ENCODE measurements at places on chromosomes 6 and 20.

DNA sequence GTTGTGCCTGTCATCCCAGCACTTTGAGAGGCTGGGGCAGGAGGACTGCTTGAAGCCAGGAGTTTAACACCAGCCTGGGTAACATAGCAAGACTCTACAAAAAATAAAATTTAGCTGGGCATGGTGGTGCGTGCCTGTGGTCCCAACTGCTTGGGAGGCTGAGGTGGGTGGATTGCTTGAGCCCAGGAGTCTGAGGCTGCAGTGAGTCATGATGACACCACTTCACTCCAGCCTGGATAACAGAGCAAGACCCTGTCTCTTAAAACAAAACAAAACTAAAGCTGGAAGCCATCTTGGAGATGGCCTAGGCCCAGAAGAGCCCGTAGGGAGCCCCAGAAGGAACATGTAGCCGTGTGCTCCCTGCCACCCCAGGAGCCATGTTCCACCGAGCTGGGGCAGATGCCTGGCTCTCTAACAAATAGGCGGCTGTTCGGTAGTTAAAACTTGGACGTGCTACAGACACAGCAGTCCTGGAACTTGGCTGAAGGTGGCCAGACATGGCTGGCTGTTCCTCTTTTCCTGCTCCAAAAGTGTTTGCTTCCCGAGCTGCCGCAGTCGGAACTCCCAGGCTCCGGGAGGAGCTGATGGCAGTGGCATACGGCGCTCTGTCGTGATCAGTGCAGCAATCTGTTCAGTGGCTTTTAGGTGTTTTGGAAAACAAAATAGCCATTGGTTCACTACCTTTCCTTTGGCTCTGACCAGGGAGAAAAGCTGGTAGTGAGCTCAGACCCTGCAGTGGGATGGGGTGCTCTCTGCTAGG is 37.0 kb downstream of the DYNLT1 start:
- DNase-seq: no peak

DNA sequence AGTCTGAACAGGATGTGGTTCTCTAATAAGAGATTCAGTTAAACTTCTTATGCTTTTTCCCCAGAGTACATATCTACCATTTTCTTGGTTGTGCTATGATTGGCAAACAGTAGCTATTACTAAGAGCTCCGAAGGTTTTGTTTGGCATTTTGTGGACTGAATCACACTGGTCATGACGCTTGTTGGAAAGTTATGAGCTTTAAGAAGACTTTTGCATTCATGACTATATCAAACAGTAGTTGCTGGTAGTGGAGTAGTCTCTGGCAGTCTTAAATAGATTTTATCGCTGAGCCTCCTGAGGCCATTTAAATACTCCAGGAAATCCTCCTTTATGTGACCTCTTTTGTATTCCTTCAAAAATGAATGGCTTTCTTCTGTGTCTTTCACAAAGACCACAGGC is 40.8 kb downstream of the CCDC170 start:
- no peak for DNase-seq

GRCh38 chr6:21003780-21004541 is 469.7 kb downstream of the CDKAL1 start:
- peak; percentile 55 for DNase-seq

- DNase-seq: no peak
Observed at GRCh38 chr20:9977629-9978028, 57.2 kb upstream of the ANKEF1 start.

DNA sequence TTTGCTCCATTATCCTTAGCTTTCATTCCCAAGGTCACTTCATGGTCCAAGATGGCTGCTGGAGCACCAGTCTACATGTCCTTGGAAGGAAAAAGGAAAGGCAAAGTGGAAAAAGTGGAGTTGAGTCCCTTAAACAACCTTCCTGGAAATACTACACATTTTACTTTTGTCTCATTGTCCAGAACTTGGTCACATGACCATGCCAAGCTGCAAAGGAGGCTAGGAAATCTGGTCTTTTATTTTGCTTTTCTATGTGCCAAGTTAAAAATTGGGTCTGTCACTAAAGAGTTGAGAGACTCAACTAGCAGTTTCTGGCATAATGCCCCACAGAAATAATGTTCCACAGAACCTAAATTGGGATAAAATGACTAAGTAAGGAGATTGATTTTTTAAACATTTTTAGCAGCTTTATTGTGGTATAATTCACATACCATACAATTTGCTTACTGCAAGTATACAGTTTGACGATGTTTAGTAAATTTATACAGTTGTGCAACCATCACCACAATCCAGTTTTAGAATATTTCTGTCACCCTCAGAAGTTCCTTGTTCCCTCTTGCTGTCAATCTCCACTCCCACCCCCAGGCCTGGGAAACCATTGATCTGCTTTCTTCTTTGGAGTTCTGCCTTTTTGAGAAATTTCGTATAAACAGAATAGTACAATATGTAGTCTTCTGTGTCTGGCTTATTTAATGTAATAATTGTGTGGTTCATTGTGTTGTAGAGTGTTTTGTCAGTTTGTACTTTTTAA is 5.6 kb upstream of the CHD6 start:
- no peak for DNase-seq

Data from non-pigmented ciliary epithelial cell (primary cell).